ENCODE measurements at places on chromosomes 12 and 14.

DNA sequence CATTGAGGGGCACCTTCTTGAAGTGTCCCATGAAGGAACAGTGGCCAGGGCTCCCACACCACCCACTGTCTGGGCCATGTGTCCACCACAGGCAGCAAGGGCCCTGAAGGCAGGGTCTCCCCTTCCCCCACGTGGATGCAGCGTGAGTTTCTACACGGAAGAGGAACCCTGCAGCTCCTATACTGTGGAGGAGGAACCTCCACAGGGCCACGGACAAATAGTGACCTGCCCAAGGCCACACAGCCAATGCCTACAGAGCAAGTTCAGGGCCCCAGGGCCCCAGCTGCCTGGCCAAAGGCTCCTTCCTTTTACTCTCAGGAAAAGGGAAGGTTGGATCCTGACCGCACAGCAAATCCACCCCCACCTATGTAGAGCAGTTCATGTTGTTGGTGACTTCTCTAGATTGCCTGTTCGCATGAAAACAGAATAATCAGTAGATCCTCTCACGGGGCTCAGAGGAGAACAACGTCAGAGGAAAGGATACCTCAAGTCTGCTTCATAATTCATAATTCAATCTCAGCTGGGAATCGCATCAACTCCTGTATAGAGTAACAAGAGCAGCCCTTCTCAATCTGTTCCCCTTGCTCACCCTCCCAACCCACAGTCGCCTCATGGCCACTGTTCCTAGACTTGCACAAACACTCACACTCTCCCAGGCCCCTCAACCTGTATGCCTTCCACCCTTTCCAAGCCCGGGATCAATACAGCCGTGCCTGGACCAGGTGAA is 11.1 kb upstream of the KRT73 start:
- DNase-seq = no peak

- no peak for DNase-seq
Measured at GRCh38 chr12:85130646-85131045, 94.5 kb downstream of the LRRIQ1 start.

GRCh38 chr12:11805680-11806079 is 156.2 kb downstream of the ETV6 start:
- no peak for DNase-seq

DNA sequence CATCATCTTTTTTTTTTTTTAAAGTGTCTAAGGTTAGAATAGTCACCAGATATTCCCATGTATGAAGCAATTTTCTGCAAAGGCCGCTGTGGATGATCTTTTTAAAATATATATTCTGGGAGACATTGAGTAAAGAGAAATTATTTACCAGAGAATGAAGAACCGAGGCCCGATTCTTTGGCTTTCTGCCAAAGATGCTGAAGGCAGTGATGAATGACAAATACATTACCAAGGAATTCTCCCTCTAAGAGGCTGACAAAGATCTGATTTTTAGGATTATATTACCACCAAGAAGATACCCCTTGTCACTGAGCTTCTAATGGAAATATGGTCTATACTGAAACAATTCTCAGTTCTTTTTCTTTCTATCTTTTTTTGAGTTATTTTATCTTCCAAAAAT is 336.8 kb downstream of the NAV3 start:
- no peak for DNase-seq

DNA sequence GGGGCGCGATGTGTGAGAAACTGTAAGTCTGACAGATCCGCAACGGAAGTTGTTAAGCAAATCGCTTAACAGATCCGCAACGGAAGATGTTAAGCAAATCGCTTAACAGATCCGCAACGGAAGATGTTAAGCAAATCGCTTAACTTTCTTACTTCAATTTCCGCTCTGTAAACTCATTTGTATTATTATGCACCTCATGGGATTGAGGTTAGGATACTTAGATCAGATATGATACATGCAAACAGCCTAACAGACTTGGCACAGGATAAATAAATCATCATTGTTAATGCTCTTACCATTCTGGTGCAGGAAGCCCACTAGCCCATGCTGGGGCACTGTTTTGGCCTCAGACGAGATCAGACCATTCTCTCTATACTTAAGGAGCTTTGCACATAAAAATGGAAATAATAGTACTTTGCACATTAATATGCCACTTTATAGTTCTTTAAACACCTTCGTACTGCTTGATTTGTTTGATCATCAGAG is 399 bp downstream of the NCAPD2 start:
- no peak for DNase-seq

GRCh38 chr12:89791286-89791685 is 82.6 kb upstream of the ATP2B1 start:
- no peak for DNase-seq

- DNase-seq = no peak
Measured at GRCh38 chr14:99675951-99676350, 8.1 kb upstream of the CYP46A1 start.

DNA sequence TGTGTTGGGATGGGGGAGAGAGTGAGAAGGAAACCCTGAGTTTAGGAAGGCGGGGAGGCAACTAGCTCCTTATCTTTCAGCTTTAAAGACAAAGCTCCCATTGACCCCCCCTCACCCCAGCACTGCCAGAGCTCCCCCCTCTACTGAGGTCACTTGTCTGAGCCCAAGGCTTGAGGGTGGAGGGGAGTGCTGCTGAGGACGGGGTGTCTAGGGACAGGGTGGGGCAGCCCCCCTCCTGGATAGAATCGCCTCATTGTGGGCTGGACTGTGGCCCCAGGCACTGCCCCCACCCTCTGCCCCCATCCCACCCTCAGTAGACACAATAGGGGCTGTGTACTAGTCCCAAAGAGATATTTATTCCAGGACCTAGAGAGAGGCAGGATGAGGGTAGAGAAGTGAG is 3.0 kb downstream of the ERBB3 start:
- no peak for DNase-seq

DNA sequence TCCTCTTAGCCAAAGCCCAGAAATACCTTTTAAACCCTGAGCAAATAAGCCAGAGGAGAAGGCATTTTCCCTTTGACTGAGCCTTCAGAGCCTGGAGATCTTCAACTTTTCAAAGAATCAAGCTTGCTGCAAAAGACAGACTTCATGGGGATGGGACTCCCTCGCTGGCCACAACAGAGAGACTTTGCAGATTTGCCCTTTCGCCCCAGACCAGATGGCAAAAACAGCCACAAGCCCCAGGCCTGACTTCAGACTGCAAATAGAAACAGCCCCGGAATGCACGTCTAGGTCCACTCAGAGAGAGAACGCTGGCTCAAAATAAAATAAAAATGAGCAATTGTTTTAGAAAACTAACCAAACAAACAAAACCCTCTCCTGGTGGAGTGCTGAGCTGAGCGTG is 114.6 kb upstream of the MED13L start:
- DNase-seq = no peak

DNA sequence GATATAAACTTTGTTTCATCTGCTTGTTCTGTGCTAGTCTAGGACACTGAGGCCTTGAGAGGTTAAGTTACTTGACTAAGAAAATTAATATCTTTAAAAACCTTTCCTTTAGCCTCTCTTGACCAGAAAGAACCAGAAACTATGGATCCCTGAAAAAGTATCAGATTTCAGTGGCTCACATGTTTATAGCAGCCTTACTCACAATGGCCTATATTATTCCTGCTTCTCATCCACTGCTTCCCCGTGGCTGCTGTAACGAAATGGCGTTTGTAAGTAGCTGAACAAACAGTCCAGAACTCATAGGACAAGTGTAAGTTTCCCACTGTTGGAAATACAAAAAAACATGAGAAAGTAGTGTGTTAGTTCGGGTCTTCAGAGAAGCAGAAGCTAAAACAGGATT is 3.2 kb upstream of the PYGL start:
- no peak for DNase-seq

- no peak for DNase-seq
Measured at GRCh38 chr12:114936148-114937079, 252.4 kb upstream of the TBX3 start.

DNA sequence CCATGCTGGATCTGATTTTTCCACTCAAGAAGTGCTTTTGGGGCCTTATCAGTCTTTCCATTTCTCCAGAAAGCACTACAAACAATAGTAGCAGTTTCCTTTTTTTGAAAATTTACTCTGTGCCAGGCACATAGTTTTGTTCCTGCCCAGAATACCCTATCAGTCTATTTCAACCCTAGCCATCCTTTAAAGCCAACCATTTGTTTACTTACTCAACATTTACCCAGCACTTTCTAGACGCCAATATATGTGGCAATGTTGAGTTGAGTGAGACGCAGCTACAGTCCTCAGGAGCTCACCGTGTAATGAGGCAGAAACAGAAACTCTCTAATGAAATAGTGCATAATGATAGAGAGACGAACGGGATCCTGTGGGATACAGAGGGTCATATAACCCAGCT is 32.9 kb upstream of the CHST11 start:
- DNase-seq = no peak

GRCh38 chr14:90053044-90053443 is 8.8 kb upstream of the KCNK13 start:
- no peak for DNase-seq

GRCh38 chr14:94485944-94486841 is 10.2 kb upstream of the SERPINA9 start:
- DNase-seq = peak; percentile 27

Data from CD4-positive, alpha-beta T cell treated with Interleukin-2 at 100 ng/mL for 4 hours (primary cell).